T-helper 9 cell (primary cell): ENCODE measurements at places on chromosomes 12 and 14.

DNA sequence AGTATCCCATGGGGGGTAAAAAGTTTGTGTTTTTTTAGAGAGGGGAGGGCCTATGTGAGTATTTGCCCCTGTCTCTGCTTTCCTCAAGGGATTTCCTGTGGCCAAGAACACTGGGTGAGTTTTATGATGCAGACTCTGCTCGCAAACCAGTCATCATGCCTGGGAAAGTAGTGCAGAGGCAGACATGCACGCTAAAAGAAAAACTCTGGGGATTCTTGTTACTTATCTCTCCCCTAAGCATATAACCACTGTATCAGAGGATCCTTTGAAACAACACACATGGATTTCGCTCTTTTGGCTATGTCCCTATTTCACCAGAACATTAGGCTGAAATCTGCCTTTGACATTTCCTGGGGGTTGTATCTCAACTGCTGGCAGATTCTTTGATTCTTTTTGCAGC lies 1845.8 kb upstream of the SEL1L start:
- DNase-seq, result no peak

DNA sequence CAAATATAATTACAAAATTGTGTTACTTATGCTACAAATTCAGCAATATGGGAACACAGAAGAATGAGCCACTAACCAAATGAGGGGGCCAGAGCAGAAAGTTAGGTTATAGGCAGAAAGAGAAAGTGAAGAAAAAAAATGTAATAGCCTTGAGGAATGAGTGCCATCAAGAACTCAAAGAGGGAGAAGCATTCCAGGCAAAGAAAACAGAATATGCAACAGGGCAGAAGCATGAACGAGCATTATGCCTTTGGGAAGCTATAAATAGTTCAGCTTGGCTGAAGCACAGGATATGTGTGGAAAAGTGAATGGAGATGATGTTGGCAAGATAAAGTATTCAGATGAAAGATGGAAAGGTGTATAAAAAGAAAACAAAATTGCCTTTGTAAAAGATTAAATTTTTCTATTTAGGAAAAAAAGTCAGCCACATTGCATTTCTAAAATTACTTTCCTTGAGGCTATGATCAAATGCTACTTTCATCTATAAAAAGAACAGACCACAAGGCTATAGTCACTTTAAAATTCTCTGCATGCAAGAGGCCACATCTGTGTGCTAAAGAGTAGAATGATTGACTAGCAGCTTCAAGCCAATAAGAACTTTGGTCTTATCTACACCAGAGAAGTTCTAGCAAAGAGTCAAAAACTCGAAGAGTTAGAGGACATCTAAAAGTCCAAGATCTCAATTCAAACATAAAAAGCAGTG lies 193.6 kb upstream of the GARIN6 start:
- DNase-seq, result no peak

GRCh38 chr12:14950982-14951746 lies 10.2 kb downstream of the ARHGDIB start:
- DNase-seq, result no peak

DNA sequence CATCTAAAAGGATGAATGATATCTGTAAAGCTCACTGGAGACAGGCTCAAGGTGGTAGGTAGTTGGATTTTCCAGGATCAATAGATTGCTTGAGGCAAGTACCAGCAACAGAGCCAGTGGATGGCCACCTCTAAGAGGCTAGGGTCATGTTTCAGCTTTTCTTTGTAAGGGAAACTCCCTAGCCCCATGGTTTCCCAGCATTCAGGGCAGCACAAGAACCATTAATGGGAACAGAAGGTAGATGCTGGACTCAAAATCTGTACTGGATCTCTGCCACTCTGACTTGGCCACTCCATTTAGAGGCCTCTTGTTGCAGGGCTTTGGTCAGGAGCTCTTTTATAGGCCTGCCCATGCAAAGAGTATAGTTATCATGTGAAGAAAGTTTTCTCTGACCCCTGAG lies 76.1 kb upstream of the DYRK2 start:
- no peak for DNase-seq

DNA sequence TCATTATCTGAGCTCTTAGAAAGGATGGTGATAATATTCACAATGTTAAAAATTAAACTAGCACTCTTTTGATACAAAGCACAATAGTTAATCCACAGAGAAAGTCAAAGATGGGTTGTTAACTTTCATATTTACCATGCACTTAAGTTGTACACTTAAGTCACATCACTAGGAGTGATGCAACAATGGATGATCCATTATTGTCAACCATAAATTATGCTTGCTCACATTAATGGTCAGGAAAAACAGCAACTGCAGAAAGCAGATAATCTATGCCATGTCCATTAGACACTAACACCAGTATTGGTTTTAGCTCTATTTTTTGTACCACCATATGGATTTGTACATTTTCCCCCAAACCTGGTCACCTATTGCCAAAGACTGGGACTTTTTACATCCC lies 195.5 kb downstream of the FOXA1 start:
- no peak for DNase-seq

DNA sequence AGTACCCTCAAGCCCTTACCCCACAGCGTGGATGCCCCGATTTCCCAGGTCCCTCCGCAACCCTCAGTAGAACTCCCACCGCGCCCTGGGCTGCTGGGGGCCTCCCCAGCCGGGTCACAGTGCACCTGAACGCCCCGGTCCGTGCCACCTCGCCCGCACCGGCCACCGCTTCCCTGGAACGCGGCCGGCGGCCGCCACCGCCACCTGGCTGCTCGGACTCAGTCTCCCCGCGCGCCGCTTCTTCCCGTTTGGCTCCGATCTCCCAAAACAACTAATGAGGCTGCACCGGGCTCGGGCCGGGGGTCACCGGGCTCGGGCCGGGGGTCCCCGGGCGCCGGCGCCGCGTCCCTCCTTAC lies 1.0 kb downstream of the ITPK1 start:
- DNase-seq, result no peak

GRCh38 chr12:11477110-11477509 lies 81.7 kb upstream of the PRB2 start:
- DNase-seq, result no peak

- DNase-seq, result no peak
These were observed 1510.3 kb upstream of the SEL1L start for GRCh38 chr14:83044001-83044400.

GRCh38 chr14:25394791-25395391 lies 344.9 kb upstream of the STXBP6 start:
- no peak for DNase-seq

DNA sequence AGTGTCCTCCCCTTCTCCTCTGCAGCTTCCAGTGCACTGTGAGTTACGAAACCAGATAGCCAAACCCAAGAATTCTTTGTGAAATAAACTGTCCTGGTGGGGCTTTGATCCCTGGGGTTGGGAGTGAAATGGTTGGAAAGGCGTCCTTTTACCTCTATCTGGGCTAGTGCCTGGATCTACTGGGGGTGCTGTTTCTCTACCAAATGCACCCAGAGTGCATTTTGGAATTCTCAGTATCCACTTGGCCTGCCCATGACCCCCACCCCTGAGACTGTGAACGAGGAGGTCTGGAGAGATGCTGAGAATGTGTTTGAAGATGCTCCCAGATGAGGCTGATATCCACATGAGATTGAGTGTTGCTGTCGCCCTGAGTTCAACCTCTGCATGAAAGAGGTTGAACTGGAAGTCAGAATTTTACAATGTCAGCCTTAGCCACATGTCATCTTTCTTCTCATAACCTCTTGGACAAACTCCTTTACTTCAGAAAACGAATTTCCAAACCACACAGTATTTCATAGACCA lies 87.1 kb upstream of the CLMN start:
- DNase-seq, result no peak

DNA sequence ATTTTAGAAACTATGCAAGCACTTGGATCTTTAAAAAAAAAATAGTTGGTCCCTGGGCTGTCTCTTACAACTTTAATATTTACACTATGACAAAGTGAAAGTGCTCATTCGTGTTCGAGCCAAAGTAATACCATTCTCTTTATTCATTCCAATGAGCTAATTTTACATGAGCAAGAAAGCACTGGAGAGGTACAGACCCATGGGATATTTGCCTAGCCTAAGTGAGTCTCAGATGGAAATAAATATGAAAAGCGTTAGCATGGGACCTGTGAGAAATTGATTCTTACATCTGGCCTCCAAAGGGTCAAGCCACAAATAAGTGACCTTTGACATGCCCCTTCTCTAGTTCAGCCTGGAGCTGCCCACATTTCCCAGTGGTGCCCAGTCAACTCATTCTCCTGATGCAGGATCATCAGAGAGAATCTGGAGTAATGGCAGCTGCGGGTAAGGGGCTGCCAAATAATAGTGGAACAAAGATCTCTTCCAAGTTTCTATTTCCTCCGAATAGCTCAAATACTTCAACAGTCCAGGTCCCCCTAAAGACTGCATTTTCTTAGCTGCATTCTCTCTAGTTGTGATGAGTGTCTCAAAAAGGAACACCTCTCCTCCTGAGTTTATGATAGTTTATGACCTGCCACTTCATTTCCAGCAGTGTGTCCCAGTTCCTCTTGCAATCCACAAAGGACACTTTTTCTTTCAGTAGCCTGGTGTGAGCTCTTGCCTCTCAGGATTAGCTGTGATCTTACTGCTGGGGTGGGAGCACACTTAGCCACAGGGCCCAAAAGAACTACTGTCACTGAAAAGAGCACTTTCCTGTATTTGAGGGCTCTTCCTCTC lies 208.2 kb downstream of the DAD1 start:
- DNase-seq, result no peak

- no peak for DNase-seq
These were observed 157.4 kb downstream of the DACT1 start for GRCh38 chr14:58794993-58795762.

- DNase-seq, result no peak
These were observed 710 bp downstream of the MTA1 start for GRCh38 chr14:105420101-105420973.

DNA sequence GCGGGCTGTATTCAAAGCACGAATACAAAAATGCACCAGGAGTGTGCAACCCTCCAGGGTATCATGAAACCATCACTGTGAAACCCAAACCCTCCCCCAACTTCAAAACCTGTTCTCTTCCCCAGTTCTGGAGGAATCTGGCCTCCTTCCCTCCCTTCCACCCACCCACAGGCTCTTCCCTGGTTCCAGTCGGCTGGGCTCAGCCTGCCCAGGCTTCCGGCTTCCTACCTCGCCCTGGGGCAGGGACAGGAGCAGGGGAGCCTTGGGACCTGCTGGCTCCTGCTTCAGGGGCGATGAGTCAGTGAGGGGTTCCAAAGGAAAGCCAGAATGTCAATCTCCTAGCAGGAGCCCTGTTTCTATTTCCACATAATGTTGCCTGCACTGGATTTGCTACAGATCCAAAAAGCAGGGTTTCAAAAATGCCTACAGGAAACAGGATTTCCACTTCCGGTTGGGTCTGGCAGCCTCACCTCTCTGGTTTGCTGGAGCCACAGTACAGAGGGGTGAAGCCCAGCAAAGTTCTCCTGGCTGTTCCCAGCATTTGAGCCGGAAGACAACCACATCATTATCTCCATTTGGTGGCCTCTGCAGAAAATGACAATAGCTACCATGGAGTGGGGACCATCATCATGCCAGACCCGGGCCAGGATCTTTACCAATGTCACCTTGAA lies 278.3 kb downstream of the DPF3 start:
- no peak for DNase-seq

GRCh38 chr12:501722-502447 lies 42.1 kb downstream of the B4GALNT3 start:
- no peak for DNase-seq

- DNase-seq, result no peak
These were observed 3.5 kb upstream of the KICS2 start for GRCh38 chr12:64225626-64226025.

- DNase-seq, result no peak
These were observed 4.1 kb downstream of the SLC48A1 start for GRCh38 chr12:47777151-47777550.

GRCh38 chr14:81519200-81520011 lies 14.2 kb downstream of the SEL1L start:
- DNase-seq, result no peak

DNA sequence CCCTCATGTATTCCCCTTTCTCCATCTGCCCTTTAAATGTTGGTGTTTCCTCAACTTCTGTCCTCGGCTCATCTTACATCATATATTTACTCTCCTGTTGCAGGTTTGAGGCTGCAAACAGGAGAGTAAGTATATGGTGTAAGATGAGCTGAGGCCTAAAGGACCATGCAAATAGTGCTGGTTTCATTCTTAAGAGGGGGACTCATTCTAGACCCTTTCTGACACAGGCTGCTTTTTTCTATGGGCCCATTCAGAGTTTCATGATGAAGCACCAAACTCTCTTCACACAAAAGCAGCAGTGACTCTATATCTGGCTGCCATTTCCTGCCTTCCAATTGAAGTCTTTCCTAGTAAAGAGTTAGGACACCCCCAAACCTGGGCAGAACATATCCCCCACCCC lies 218.5 kb downstream of the PHLDA1 start:
- DNase-seq, result no peak

GRCh38 chr12:124345795-124346194 lies 50.9 kb downstream of the RFLNA start:
- no peak for DNase-seq

- DNase-seq, result no peak
These were observed 18.7 kb downstream of the DTX1 start for GRCh38 chr12:113075137-113075683.

GRCh38 chr12:117606024-117606423 lies 244.6 kb upstream of the NOS1 start:
- DNase-seq, result no peak

DNA sequence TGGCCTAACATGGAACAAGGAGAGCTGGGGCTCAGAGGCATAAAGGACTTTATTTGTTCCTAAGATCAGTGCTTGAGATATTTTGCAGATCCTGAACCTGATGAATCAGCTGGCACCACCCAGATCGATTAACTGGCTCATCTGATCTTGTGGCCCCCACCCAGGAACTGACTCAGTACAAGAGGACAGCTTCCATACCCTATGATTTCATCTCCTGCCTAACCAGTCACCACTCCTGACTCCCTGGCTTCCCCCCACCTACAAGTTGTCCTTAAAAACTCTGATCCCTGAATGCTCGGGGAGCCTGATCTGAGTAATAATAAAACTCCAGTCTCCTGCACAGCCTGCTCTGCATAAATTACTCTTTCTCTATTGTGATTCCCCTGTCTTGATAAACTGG lies 5.1 kb downstream of the C12orf56 start:
- DNase-seq, result no peak

- no peak for DNase-seq
These were observed 996.6 kb downstream of the TMEM121 start for GRCh38 chr14:106522990-106523389.

DNA sequence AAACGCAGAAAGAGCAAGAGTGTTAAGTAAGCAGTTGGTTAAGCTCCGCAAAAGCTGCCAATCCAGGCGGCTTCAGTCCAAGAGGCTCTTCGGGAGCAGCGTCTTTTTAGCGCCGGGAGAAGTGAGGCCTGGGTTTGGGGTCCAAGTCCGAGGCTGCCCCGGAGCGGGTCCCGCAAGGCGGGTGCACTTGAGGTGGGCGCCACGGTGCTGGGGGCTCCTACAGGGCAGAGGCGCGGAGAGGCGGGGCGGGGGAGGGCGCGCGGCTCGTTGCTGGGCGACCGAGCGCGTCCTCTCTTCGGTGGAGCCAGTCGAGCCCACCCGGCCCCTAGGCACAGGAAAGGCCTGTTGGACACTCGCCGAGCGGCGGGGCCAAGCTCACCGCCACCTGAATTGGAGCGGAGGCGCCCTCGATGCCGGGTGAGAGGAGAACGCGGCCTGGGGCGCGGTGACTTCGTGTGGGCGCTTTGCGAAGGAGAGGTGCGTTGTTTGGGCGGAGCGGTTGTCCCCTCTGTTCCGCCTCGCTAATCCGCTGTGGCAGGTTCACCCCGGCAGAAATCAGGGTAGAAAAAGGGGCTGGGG lies 15.6 kb downstream of the TTC6 start:
- no peak for DNase-seq

GRCh38 chr12:54214553-54215406 lies 26.0 kb upstream of the SMUG1 start:
- DNase-seq, result peak; percentile 90

GRCh38 chr14:101018561-101019290 lies 115.2 kb upstream of the RTL1 start:
- DNase-seq, result no peak
